ENCODE measurements at places on chromosomes 1 and 21.
A peak's percentile ranks its signal among the peaks of the same experiment; 100 is the strongest.

GRCh38 chr1:2398871-2399270 is 7.2 kb downstream of the RER1 start:
- DNase-seq, result no peak

DNA sequence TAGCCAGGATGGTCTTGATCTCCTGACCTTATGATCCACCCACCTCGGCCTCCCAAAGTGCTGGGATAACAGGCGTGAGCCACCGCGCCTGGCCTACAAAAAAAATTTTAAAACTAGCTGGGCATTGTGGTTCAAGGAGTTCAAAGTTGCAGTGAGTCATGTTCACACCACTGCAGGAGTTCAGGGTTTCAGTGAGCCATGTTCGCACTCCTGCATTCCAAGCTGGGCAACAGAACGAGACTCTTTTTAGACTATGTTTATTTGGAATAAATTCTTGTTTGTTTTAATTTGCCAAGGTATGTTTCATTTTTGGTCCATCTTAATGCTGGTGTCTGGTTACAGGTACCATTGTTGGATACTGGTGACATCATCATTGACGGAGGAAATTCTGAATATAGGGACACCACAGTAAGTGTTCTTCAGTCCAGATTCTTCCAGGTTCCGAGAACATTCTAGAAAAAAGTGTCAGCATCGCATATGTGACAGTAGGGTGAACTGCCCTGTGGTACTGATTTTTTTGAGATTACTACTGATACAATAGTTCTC is 3.9 kb downstream of the PGD start:
- DNase-seq, result no peak

GRCh38 chr1:184292101-184292500 is 94.7 kb upstream of the C1orf21 start:
- DNase-seq, result no peak

DNA sequence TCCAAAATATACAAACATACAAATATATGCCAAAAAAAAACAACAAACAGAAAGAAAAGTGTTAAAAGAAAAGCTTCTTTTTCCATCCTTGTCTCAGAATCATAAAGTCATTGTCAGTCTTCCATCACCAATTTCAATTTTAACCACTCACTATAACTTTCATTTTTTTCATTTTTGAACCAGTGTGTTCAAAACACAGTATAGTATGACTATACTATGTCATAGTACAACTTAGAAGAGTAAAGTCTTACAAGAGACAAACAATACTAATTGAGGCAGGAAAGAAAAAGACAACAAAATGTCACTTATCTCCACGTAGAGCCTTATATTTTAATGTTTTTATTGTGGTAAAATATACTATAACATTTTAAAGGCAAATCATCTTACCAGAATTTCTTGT is 7.6 kb downstream of the NSL1 start:
- no peak for DNase-seq

DNA sequence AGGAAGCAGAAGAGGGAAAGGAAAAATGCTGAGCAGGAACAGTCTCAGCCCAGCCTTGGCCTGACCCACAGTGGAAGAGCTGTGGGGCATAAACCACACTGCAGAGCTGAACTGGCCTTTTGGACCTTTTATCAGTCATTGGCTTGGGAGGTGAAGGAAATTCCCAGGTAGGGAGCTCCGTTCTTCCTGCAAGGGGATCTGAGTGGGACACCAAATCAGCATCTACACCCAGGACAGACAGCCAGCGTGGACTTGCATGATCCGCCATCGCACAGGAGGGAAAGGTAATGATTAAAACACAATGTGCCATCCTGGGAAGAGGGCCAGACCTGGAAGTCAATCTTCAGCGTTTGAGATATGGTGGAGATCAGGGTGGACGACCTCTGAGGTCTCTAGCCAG is 1.2 kb upstream of the MTFR1L start:
- DNase-seq, result no peak

DNA sequence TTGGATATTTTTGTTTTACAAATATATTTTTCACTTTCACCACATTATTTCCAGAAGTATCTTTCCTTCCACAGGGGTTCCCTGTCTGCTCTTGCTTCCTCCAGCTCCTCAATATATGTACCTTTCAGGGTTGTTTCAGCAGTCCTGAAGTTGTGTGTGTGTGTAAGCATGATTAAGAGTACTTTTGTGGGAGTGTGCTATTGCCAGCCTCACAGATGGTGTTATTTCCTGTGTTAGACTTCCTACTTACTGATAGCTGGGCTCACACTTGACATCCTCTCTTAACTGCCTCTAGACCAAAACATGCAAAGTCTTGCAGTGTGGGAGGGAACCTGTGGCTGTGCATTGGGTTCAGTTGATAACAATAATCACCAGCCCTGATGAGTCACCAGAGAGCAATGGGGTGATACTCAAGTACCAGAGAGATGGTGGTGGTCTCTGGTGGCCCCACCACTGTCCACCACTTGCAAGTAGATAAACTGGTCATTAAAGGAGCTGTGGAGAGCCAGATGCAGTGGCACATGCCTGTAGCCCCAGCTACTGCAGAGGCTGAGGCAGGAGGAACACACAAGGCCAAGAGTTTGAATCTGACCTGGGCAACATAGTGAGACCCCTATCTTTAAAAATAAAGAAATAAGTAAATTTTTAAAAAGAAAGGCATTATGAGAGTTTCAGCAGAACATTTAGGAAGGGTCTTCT is 126.7 kb downstream of the NR5A2 start:
- DNase-seq, result peak; percentile 49

DNA sequence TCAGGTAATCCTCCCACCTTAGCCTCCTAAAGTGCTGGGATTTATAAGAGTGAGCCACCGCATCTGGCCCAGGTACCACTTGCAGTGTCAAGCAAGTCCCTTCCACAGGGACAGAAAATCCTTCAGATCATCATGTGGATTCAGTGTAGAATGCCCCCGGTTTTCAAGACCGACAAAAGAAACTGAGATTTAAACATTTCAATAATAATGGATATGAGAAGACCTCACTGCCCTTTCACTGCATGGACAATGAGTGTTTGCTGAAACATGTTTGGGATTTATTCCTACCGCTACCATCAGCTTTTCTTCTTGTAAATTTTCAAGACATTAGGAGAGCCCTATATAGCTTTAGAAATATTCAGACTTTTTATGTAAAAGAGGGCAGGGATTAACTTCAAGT is 41.5 kb downstream of the HTR6 start:
- no peak for DNase-seq

Measured in activated naive CD4-positive, alpha-beta T cell treated with Interleukin-2 at 50 U/mL for 16 hours (primary cell).